Esophagus squamous epithelium (tissue), 5 donors: ENCODE measurements at places on chromosomes 4 and X.

DNA sequence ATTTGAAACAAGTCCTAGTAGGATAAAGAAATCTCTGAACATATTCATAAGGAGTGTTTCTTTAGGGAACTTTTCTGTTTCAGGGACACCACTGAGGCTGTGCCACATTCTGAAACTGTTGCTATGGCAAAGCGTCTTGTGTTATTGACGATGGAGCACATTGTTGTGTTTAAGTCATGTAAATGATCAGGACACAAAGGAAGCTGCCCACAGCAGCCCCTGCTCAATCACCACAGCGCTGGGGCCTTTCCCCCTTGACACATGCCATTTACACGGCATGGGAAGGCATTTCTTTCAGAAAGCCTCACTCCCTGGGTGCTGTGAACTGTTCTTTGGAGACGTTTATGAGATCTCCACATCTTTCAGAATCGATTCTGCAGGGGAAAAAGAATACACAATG, 39.8 kb upstream of the MID1 start:
- no peak for DNase-seq

DNA sequence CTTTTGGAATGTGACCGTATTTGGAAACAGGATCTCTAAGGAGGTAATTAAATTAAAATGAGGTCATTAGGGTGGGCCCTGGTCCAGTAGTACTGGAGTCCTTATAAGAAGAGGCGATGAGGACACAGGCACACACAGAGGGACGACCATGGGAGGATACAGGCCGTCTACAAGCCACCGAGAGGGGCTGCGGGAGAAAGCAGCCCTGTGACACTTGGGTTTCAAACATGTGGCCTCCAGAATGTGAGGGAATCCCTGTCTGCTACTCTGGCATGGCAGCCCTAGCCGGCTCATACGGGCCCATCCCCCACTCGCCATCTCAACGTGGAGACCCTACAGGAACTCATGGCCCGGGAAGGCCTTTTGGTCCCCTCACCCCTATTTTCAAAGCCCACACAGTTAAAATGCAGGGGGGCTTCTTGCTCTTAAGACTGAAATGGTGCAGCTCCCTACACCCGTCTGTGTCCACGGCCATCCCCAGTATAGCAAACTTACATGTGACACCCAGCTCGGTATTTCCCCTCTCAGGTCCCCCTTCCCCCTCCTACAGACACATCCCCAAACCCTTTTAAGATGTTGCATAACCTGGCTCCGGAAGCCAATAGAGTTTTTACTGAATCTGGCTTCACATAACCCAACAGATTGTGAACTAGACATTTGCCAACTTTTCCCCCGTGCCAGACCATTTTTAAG, 124.1 kb upstream of the TBL1X start:
- DNase-seq, result no peak

GRCh38 chrX:115689931-115690330, 129.0 kb downstream of the PLS3 start:
- DNase-seq, result no peak

GRCh38 chrX:139566981-139567380, 36.4 kb downstream of the F9 start:
- no peak for DNase-seq

DNA sequence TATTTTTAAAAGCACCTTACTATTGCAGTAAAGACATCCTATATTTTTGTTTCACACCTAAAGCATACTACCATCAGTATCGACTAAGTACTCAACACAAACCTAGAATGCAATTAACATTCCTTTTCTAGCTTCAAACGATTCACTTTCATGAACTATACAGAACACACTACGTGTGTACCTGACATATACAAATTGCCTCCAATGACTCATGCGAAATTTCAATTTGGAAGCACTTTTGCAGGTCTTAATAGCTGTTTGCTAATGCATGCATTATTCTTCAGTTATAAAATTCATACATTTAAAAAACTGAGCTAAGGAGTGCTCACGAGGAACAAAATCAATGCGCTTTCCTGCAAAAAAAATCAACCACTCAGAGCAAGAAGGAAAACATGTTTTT, 19.7 kb upstream of the GPM6B start:
- no peak for DNase-seq

DNA sequence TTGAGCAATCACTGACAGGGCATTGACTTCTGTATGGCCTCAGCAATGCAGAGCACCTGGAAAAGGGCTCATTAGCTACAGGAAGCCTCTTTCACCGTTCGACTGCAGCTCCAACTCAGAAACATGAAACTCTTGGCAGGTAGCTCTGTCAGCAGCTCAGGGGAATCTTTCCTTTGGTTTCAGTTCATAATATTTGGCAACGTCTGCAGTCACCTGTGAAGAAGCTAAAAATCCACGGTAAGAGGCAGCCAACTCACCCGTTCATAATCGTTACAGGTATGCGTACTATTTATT, 354.9 kb downstream of the CAMK2D start:
- no peak for DNase-seq

DNA sequence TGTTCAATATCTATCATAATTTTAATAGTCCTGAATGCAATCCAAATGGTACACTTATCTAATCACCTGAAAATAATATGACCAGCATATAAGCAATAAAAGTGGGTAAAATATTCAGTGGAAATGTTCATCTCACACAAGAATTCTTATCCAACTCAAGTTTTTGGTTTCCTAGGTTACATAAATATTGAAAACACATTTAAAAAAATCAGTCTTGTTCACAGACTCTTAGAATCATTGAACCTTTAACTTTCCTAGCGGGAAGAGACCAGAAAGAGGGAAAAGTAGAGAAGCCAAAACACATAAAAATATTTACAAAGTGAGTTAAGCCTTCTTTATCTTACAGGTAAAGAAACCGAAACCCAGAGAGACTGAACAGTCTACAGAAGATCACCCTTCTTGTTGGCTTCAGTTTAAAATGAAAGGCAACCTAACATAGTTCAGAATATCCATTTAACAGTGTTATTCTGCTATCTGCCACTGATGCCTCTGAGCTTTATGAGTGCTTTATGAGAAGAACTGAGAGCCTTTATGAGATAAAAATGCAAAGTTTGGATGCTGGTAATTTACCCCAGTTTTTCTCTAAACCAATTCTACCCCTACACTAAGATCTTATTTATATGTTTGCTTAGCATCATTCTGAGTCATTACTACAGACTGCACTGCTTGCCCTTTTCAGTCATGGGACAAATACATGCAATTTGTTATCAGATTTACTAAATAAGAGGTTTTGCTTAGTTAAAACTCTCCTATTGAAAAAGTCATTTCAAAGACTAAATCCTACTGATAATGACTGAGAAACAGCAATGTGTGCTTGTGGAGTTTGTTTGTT, 453.3 kb upstream of the INTU start:
- no peak for DNase-seq

DNA sequence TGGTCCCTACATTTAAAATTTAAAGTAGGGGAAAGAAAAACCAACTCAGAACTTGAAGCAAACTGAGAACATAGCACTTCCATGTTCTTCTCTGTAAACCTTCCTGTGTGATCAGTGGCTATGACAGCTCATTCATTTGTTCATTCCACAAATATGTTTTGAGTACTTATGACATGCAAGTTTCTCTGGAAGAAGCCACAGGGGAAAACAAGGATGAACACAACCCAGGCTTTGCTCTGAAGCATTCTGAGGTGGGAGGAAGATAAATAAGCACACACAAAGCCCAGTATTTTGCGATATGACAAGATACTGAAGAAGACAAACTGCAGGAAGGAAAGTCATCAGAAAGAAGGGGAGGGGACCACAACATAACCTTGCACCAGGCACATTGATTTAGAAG, 96.4 kb downstream of the CHIC2 start:
- no peak for DNase-seq

- DNase-seq, result no peak
Observed at GRCh38 chr4:156560701-156561100, 410.9 kb downstream of the PDGFC start.
